ENCODE measurements at places on chromosomes 5 and 9.

GRCh38 chr9:129864991-129865647 is 29.9 kb downstream of the USP20 start:
- DNase-seq, result no peak

- no peak for DNase-seq
Measured at GRCh38 chr5:181260720-181261319, at the start of gene TRIM52. Gene TRIM52 (minus strand): TSS chr5:181261143. CDS start chr5:181260813, 330 bp downstream.

DNA sequence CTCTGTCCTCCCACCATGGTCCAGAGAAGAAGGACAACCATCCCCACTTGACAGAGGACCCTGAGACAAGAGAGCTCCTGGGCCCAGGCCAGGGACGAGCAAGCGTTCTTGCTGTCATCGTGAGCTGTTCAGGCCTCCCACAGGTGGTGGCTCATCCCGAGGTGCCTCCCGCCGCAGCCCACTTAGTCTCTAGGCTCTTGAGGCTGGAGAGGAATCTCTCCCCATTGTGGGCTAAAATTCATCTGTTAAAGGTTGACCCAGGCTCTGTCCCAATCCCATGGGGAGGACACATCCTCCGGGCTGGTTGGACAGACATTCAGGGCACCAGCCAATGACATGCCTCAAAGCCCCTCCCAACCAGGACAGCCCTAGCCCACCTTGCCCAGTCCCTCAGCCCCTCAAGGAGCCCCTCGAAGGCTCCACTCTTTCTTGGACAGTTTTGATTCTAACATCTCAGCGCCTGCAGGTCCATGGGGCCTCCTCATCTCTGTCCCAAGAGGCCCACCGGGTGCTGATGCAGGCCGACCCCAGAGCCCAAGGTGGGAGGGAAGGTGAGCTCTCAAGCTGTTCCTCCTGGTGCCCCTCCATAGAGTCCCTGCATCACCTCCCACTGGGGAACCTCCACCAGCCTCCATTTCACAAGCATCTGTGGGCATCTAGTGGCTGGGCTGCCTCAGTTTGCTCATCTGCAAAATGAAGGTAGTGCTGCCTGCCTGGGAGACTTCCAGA is 52.9 kb downstream of the BARX1 start:
- no peak for DNase-seq

DNA sequence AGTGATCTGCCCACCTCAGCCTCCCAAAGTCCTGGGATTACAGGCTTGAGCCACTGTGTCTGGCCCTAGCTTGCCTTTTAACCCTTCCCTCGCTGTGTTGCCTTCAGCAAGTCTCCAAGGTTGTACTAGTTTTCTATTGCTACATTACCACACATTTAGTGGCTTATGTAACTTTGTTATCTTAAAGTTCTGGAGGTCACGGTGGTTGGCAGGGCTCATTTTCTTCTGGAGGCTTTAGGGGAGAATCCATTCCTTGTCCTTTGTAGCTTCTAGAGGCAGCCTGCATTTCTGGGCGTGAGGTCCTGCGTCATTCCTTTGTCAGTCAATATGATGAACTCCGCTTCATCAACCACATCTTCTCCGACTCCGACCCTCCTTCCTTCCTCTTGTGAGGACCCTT is 2.9 kb upstream of the PRRC2B start:
- no peak for DNase-seq

- DNase-seq, result no peak
Measured at GRCh38 chr9:123395689-123396511, 39.9 kb downstream of the CRB2 start.

- DNase-seq, result no peak
Measured at GRCh38 chr5:36060420-36060887, 6.2 kb downstream of the UGT3A2 start.

DNA sequence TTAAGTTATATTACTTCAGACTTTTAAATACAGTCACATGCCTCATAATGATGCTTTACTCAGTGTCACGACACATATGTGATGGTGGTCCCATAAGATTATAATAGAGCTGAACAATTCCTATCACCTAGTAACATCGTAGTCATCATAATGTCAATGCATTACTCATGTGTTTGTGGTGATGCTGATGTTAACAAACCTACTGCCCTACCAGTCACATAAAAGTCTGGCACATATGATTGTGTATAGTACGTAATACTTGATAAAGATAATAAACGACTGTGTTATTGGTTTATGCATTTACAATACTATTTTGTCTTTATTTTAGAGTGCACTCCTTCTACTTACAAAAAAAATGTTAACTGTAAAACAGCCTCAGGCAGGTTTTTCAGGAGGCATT is 103.7 kb downstream of the PAM start:
- no peak for DNase-seq

DNA sequence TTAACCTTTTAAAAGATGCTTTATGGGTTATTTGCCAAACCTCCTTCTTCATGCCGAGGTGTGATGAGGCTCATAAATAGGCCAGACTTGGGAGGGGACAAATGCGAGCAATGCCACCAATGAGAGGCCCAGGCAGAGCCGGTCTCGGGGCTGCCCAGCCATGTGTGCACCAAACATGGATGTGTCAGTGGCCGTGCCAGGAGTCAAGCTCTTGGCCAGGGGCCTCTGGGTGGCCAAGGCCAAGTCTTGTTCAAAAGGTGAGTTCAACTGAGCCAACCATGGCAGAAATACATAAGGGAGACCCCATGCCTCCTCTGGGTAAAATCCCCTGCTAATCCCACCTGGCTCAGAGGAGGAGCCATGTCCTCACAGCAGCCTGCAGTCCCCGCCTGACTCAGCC is 10.9 kb upstream of the LCN15 start:
- DNase-seq, result no peak

- DNase-seq, result no peak
Measured at GRCh38 chr5:143347046-143347445, 56.4 kb downstream of the NR3C1 start.

DNA sequence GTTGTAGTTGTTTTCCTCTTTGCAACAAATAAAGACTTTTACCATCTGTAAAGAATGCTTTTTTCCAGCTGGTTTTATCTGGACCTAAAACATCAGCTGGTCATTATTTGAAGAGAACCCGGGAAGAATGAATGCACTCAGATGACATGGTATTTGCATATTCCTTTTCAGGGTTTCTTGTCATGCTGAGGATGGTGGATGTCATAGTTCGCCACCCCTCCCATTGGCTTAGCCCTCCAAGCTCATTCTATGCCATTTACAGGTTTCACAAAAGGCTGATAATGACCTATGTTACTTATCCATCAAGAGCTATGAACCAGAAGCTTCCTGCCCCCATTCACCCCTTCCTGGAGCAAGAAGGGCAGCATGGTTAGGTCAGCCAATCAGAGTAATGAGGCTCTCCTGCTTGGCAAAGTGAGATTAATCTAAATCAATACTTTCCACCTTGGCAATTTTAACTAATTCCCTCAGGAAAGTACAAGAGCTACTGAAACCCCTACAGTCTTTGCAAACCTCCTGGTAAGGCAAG is 440.5 kb upstream of the TLE4 start:
- DNase-seq, result no peak

- DNase-seq, result no peak
Measured at GRCh38 chr9:75889977-75890471, 449 bp upstream of the PCSK5 start.

- no peak for DNase-seq
Measured at GRCh38 chr5:41707853-41708603, 162.2 kb downstream of the OXCT1 start.

GRCh38 chr9:98451576-98451975 is 196.1 kb upstream of the TBC1D2 start:
- DNase-seq, result no peak

- DNase-seq, result no peak
Measured at GRCh38 chr5:134530301-134531077, 5.0 kb downstream of the JADE2 start.

DNA sequence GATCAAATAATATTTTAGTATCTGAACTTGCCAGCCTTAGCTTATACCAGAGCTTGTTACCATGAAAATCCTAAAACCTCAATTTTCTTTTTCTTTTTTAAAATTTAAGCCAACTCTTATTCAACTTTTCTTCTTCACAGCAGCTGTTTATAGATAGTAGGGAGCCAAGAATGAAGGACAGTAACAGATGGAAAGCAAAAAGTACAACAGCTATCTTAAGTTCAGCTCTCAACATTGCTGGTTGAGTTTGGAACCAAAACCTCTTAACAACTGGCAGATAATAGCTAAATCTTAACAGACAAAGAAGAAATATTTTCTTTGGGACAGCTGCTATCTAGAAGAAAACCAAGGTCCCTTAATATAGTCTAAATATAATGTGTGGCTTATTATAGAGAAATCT is 74.7 kb downstream of the PJA2 start:
- DNase-seq, result no peak

DNA sequence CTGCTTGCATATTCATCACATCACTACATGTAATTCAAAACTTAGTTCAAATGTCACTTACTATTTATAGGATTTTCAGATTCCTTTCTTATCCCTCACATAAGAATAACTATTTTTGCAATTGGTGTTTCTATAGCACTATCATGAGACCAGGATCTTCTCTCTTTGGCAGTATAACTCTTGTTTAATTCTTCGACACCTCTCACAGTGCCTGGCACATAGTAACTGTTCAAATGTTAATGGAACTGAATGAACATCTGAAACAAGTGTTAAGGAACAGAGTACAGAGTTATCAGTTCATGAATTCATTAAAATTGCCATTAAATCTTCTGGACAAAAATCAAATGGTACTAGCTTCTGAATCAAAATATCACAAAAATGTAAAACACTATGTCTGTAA is 40.0 kb downstream of the FBXL17 start:
- DNase-seq, result no peak
